IPS DF 6.9 (cell line): ENCODE measurements at places on chromosomes 2 and 18.

DNA sequence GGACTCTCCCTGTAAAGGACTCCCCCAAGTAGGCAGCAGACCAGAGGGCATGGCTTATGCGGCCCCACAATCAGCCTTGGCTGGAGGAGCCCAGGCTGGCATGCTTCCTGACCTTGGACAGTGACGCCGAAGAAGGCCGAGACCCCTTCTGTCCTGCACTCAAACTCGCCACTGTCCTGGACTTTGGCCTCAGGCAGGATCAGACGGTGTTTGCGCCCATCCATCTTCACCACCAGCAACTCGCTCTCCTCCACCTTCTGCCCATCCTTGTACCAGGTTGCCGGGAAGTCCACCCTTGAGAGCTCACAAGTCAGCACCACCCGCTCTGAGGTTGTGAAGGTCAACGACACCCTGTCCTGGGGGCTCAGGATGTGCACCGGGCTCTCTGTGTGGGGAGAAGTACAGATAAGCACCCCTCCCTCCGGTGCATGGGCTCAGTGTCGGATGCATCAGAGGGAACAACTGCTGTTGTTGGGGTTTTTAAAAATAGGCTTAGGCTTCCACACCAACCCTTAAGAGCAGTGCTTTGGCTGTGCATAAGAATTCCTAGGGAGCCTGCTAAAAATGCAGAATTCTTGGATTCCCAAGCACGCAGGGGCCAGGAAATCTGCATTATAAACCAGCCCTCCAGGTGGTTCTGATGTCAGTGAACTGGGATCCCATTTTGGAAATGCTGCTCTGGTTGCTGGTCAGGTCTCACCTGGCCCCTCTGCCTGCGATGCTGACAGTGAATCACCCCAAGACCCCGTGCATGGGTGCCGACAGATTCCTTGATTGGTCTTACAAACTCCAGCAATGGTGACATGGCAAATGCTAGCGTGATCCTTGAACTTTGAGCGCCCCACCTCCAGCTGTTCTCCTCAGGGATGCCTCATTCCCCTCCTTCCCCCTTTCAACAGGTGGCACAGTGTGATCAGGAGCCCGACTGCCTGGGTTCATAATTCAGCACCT lies 5.9 kb downstream of the OBSL1 start:
- no peaks in the 10 kb centered on the region for H3K27me3 ChIP-seq
- no peak overlapping the region for H3K4me3 ChIP-seq
- DNase-seq, result no peak
- peaks cover 21% of the 10 kb centered on the region for H3K36me3 ChIP-seq
- peaks cover 35% of the 10 kb centered on the region for H3K4me1 ChIP-seq
- peak overlapping the region; percentile 94 for H3K27ac ChIP-seq

- no peaks in the 10 kb centered on the region for H3K27me3 ChIP-seq
- no peak overlapping the region for H3K4me3 ChIP-seq
- no peak overlapping the region for H3K27ac ChIP-seq
- DNase-seq, result no peak
- H3K4me1 ChIP-seq, result no peaks in the 10 kb centered on the region; the same call in 1 of the 2 replicates
- H3K36me3 ChIP-seq, result no peaks in the 10 kb centered on the region
These were observed 98.1 kb downstream of the ZEB2 start for GRCh38 chr2:144421606-144422510.

DNA sequence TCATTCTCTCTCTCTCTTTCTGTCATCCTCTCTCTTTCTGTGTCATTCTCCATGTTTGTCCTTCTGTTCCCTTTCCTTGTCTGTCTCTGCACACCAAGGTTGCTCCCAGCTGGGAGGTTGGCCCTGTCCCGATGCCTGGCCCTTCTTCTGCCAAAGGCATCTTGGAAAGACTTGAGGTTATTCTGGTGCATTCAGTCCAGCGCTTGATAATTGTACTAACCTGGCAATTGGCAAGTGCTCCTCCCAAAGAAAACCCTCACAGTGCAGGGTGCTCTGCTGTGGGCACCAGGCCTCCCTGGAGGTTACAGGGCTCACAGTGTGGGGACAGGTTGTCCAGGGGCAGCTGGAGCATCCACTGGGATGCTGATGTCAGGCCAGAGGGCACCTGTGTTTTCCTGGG lies 95.4 kb downstream of the GLI2 start:
- no peak overlapping the region for H3K27ac ChIP-seq
- peaks cover 6% of the 10 kb centered on the region; the same call in 1 of the 2 replicates for H3K4me1 ChIP-seq
- no peak overlapping the region for H3K4me3 ChIP-seq
- H3K27me3 ChIP-seq, result no peaks in the 10 kb centered on the region
- DNase-seq, result no peak

GRCh38 chr2:226575928-226576327 lies 223.7 kb downstream of the IRS1 start:
- no peaks in the 10 kb centered on the region for H3K4me1 ChIP-seq
- no peak overlapping the region for H3K4me3 ChIP-seq
- no peaks in the 10 kb centered on the region for H3K36me3 ChIP-seq
- DNase-seq, result no peak
- H3K27me3 ChIP-seq, result no peaks in the 10 kb centered on the region

- peak; percentile 57 for DNase-seq
- peaks cover 2% of the 10 kb centered on the region; the same call in 1 of the 2 replicates for H3K4me1 ChIP-seq
- no peaks in the 10 kb centered on the region for H3K36me3 ChIP-seq
- no peak overlapping the region for H3K27ac ChIP-seq
- no peaks in the 10 kb centered on the region for H3K27me3 ChIP-seq
- no peak overlapping the region for H3K4me3 ChIP-seq
These were observed 36.6 kb upstream of the IKZF2 start for GRCh38 chr2:213187833-213188532.

DNA sequence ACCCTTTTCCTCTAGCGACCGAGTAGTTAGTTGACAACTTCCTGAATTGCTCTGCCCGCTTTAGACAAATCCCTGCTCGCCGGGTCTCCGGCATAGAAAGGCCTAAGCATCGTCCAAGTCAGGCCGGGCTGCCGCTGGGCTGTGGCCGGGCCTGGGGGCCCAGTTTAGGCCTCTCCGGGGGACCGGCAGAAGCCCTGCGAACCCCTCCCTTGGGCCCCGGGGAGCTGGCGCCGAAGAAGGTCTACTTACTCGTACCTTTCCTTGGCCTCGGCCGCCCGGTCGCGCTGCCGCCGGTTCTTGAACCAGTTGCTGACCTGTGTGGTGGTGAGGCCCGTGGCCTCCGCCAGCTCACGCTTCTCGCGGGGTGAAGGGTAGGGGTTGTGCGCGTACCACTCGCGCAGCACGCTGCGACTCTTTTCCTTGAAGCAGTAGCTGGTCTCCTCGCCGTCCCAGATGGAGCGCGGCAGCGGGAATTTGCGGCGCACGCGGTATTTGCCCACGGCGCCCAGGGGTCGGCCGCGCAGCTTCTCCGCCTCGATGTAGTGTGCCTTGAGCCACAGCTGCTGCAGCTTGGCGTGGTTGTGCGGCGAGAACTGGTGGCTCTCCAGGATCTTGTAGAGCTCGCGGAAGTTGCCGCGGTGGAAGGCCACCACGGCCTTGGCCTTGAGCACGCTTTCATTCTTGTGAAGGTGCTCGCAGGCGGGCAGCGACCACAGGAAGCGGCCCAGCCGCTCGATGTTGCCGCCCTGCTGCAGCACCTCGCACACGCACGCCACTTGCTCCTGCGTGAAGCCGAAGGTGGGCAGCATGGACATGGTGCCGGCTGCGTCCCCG lies 739 bp downstream of the SIX2 start:
- H3K4me1 ChIP-seq, result peaks cover 11% of the 10 kb centered on the region
- H3K27ac ChIP-seq, result no peak overlapping the region
- peak overlapping the region; percentile 3; the same call in 1 of the 2 replicates for H3K4me3 ChIP-seq
- no peaks in the 10 kb centered on the region for H3K36me3 ChIP-seq

DNA sequence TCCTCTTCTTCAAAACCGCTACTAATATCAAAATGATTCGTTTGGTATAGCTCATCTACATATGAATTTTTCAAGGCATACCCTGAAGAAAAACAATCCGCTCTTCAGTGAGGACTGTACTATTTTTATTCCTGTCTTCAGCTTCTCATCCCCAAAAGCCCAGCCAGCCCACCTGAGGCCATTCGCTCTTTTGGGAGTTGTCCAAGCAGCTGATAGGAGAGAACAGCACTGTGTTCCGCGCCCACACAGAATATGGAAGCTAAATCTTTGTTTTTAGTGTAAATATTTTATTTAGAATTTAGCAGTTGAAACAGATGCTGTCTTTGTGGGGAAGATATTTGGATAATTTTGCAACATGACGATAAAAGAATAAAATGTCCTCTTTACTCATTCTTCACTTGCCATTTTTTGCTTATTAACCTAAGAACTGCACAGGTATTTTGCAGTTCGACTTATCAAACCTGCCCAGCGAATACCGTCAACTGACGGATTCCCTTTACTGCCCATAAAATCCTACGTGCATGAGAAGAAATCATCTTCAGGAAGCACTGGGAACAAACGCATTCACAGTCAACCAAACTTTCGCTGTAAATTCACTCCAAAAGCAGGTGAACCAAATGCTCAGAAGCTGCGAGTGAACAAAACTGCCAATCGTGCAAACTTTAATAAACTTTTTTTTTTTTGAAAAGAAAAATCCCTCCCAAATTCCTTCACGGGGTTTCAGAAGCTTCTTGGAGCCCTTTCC lies 3.4 kb downstream of the ZNF521 start:
- no peaks in the 10 kb centered on the region; the same call in 1 of the 2 replicates for H3K4me1 ChIP-seq
- H3K27ac ChIP-seq, result no peak overlapping the region
- DNase-seq, result no peak
- peaks cover 10% of the 10 kb centered on the region for H3K27me3 ChIP-seq

DNA sequence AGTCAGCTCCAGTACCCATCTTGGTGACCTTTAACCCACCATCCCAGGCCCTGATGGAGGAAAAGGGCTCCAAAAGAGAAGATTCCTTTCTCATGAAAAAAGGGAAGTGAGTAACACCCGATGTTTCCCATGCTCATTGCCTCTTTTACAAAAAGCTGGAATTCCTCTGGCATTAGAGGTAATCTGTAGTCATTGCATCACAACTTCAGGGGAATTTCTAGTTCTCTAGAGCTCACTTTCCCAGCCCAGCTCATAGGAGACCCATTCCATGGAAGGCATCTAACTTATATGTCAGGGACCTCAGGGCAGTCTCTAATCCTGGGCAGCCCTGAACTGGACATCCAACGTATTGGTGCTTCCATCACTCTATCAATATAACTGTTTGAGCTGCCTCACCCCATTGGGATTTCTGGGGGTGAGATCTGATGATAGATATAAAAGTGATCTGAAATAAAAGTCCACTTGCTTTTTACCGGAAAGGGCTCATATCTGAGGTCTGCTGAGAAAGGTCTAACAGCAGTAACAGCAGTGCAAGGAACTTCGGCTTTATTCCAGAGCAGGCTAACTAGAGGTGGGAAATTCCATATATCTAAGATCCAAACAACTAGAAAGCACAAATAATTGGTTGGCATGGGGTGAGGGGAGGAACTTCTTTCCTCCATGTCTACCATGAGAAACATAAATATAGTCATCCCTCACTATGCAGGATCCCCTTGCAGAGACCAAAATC lies 106.1 kb downstream of the ETAA1 start:
- no peaks in the 10 kb centered on the region for H3K4me1 ChIP-seq
- no peak for DNase-seq
- no peak overlapping the region for H3K27ac ChIP-seq
- no peak overlapping the region for H3K4me3 ChIP-seq
- no peaks in the 10 kb centered on the region for H3K36me3 ChIP-seq
- H3K27me3 ChIP-seq, result no peaks in the 10 kb centered on the region

- H3K36me3 ChIP-seq, result no peaks in the 10 kb centered on the region
- no peak for DNase-seq
- H3K27ac ChIP-seq, result no peak overlapping the region
- no peak overlapping the region for H3K4me3 ChIP-seq
- no peaks in the 10 kb centered on the region for H3K4me1 ChIP-seq
These were observed 1949.7 kb upstream of the CELF4 start for GRCh38 chr18:39515299-39515698.

DNA sequence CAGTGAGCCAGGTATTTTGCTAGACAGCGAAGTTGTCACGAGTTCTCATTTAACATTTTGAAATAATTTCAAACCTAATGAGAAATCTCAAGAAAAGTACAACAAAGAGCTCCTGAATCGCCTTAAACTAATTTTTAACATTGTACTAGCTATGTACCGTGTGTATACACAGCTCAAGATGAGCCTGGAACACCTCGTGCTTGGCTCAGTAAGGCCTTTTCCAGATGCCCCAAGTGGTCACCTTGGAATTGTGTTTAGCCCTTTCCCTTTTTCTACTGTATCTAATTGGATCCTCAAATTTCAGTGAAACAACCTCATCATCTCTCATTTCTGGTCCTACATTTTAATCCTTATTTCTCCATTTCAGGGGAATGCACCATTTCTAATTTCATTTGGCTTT lies 7.2 kb downstream of the PTPN4 start:
- peaks cover 2% of the 10 kb centered on the region; the same call in 1 of the 2 replicates for H3K4me1 ChIP-seq
- H3K36me3 ChIP-seq, result no peaks in the 10 kb centered on the region
- no peak overlapping the region for H3K4me3 ChIP-seq
- no peaks in the 10 kb centered on the region for H3K27me3 ChIP-seq

DNA sequence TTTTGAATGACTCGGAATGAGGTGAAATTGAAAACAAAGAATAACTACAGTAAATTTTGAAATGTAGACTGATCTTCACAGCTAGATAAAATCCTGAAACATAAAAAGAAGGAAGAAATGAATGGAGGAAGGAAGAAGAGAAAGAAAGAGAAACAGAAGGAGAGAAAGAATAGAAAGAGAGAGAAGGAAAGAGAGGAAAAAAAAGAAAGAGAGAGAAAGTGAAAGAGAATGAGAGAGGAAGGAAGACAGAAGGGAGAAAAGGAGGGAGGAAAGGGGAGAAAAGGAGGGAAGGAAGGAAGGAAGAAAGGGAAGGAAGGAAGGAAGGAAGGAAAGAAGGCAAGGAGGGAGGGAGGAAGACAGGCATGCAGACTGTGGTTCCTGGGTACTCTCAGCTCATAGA lies 982.6 kb downstream of the BCL11A start:
- H3K4me3 ChIP-seq, result no peak overlapping the region
- no peaks in the 10 kb centered on the region for H3K4me1 ChIP-seq
- H3K27ac ChIP-seq, result no peak overlapping the region
- no peak for DNase-seq
- H3K27me3 ChIP-seq, result no peaks in the 10 kb centered on the region

GRCh38 chr2:39379643-39380524 lies 57.2 kb downstream of the MAP4K3 start:
- H3K27me3 ChIP-seq, result no peaks in the 10 kb centered on the region
- no peak overlapping the region for H3K27ac ChIP-seq
- DNase-seq, result no peak
- no peak overlapping the region for H3K4me3 ChIP-seq
- no peaks in the 10 kb centered on the region; the same call in 1 of the 2 replicates for H3K4me1 ChIP-seq

DNA sequence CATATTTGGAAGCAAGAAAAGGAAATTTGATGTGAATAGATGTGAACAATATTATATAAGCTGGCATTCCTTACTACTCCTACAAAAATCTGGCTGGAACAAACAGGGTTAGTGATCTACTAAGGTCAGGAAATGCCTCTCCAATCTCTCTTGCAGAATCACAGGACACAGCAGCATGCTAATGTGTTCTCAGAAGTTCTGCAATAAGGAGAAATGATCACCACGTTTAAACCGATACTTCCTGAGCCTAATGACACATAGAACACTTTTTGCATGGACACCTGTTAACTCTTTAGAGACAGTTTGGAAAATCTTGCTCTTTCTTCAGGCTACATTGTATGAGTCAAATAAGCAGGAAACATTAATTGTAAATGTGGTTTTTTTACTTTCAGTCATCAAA lies 89.6 kb upstream of the MAP3K20 start:
- no peak for DNase-seq
- H3K36me3 ChIP-seq, result no peaks in the 10 kb centered on the region
- no peak overlapping the region for H3K4me3 ChIP-seq
- no peaks in the 10 kb centered on the region for H3K27me3 ChIP-seq

GRCh38 chr2:216657086-216657855 lies 24.1 kb downstream of the IGFBP2 start:
- H3K27me3 ChIP-seq, result no peaks in the 10 kb centered on the region
- no peak overlapping the region for H3K27ac ChIP-seq
- DNase-seq, result no peak
- H3K36me3 ChIP-seq, result peaks cover 15% of the 10 kb centered on the region
- no peaks in the 10 kb centered on the region for H3K4me1 ChIP-seq
